ENCODE measurements at places on chromosomes 3 and 15.

DNA sequence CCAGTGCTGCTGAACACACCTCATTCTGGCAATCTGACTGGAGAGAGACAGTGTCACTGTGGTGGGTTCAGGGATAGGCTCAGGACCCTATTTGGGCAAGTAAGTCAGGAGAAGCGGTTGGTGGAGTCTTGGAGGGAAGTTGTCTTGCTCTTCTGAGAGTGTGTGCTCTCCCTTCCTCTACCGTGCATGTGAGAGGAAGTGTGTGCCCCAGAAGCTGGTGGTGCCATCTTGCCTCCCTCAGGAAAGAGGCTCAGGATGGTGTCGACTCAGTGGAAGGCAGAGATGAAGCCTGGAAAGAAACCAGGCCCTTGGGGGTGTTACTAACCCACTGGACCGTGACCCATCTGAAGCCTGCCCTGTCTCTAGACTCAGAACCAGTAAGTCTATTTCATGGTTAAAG is 6.8 kb upstream of the RARRES1 start:
- no peak for DNase-seq

- peak; percentile 97 for DNase-seq
Measured at GRCh38 chr3:136752422-136753325, 496 bp upstream of the STAG1 start.

DNA sequence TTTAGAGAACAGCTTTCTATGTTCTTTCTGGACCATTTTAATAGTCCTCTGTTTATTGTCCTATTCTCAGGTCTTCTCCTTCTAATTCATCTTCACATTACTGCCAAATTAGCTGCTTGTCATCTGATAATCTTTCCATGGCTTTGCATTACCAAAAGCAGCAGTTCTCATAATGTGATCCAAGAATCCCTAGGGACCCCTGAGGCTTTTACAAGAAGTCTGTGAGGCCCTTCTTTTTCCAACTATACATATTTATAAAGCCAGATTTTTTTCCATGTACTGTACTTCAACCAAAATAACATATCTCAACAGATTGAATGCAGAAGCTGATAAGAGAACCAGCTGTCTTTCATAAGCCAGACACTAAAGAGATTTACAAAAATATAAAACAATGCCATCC is 162.5 kb upstream of the BFSP2 start:
- DNase-seq: peak; percentile 85

DNA sequence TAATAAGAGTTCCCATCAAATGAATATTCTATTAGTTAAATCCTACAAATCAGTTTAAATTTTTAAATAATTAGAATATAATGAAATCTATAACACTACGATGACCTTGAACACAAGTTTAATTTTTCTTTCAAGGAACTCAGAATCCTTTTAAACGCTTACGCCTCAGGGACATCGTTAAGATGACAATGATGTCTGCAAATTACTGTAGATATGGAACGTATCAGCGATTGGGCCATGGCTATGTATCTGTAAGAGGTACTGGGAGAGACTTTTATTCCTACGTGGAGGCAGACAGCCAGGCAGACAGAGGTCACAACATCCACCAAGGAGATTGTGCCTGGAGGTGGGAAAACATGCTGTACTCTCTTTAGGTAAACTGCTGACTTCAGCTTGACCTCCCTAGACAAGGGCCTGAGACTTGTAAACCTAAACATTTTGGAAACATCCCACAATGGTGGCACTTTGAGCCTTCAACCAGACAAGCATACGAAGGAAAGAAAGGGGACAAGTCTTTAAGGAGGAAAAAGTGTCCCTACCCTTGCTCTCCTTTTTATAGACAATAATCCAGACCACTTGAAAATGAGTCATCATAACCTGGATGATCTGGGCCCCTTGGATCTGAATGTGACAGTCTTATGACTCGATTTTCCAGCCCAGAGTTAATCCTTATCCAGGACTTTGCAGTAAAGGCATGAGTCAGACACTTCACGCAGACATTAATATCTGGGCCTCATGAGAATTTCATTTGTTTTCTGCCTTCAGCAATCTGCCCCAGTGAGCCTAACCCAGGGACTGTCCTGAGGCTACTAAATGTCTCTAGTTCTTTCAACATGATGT is 6.8 kb upstream of the LDHAL6B start:
- peak; percentile 81 for DNase-seq

GRCh38 chr3:148202386-148202785 is 495.3 kb upstream of the AGTR1 start:
- no peak for DNase-seq

- no peak for DNase-seq
Measured at GRCh38 chr15:58185439-58185838, 47.3 kb downstream of the AQP9 start.

- DNase-seq: peak; percentile 91
Measured at GRCh38 chr3:65955792-65956477, 82.8 kb downstream of the MAGI1 start.

GRCh38 chr3:158539414-158540014 is 31.5 kb upstream of the MLF1 start:
- DNase-seq: peak; percentile 46

GRCh38 chr3:76043746-76044145 is 258.4 kb upstream of the ZNF717 start:
- no peak for DNase-seq

GRCh38 chr3:178112134-178112533 is 424.1 kb upstream of the KCNMB2 start:
- no peak for DNase-seq

DNA sequence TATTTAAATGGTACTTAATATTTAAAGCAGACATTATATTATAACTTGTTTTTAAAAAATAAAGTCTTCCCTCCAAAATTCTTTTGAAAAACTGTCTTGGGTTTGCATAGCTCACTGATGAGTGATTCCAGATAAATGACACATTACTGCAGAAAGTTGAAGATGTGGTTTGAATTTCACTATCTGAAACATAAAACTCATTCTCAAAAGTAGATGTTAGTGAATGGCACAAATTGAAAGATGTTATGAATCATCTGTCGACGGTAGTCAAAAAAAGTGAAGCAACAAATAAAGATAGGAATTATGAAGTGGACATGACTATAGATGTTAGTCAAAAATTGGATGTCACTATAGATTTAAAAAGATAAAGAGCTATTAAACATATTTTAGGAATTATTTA is 280.5 kb downstream of the GAP43 start:
- peak; percentile 47 for DNase-seq

DNA sequence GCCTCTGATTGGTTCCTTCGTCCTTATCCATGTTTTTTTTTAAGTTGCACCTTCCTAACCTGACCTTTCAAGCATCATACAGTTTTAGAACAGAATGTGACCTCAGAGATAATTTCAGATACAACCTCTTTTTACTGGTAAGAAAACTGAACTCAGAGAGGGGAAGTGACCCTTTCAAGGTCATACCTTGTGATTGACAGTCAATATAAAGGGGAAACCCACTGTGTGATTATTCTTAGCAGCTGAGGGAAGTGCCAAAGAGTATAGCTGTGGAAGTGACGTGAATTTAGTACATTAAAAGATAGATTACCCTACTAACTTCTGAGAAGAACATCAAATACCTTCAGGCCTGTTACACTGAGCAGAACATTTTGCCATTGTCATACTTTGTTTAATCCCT is 319.4 kb downstream of the NEK10 start:
- DNase-seq: no peak

DNA sequence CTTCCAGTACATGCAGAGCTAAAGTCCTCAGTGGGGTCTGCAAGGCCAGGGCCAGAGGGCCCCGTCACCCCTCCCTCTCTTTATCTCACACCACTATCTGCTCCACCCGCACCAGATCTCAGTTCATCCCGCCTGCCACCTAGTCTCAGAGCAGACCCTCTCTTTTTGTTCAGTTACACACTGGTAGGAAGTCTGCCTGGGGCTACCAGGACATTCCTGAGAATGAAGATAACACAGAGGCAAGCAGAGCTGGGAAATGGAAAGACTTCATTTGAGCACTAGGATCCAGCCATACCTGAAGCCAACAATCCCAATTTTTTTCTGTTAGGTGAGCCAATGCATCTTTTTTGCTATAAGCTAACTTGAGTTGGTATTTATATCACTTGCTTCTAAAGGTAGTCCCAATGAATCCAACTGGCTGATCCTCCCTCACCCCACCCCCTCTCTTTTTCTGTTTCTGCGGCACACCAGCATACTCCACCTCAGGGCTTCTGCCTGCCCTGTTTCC is 24.5 kb downstream of the ATP2B2 start:
- no peak for DNase-seq

Data from fibroblast of skin of back (primary cell).